ENCODE measurements at places on chromosomes 6 and 20.
A peak's percentile ranks its signal among the peaks of the same experiment; 100 is the strongest.

GRCh38 chr20:13929836-13930235 lies 60.6 kb downstream of the SEL1L2 start:
- no peak for DNase-seq

- no peak for DNase-seq
Measured at GRCh38 chr6:26604026-26604425, 7.3 kb downstream of the ABT1 start.

- DNase-seq = no peak
Measured at GRCh38 chr20:60125513-60125912, 167.3 kb downstream of the CDH26 start.

DNA sequence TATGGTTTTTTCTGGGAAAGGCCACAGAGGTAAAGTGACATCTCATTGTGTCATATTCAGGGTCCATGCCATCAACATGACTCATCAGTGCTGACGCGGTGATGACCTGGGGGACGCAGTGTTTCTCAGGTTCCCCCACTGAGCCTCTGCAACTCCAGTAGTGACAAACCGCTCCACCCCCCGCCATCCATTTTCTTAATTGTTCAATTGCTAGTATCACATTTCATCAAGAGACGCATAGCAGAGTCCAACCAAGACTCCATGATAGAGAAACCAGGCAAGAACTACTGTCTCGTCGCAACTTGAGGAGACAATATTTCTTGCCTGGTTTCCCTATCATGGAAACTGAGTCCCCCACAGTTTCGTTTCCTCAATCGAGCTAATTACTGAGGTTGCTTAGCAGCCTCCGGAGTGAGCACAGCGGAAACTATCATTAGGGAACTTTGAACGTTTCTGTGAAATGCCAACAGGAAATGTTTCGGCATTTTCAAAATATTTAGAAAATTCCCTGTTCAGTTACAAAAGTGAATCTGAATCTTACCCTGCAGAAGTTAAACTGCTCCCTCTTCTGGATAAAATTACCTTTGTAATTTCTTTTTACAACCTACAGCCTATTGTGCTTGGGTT lies 12.2 kb upstream of the SERPINB1 start:
- peak; percentile 73 for DNase-seq

GRCh38 chr6:12174878-12175277 lies 115.3 kb upstream of the EDN1 start:
- DNase-seq = no peak

GRCh38 chr6:65999288-65999791 lies 292.3 kb upstream of the EYS start:
- DNase-seq = no peak

DNA sequence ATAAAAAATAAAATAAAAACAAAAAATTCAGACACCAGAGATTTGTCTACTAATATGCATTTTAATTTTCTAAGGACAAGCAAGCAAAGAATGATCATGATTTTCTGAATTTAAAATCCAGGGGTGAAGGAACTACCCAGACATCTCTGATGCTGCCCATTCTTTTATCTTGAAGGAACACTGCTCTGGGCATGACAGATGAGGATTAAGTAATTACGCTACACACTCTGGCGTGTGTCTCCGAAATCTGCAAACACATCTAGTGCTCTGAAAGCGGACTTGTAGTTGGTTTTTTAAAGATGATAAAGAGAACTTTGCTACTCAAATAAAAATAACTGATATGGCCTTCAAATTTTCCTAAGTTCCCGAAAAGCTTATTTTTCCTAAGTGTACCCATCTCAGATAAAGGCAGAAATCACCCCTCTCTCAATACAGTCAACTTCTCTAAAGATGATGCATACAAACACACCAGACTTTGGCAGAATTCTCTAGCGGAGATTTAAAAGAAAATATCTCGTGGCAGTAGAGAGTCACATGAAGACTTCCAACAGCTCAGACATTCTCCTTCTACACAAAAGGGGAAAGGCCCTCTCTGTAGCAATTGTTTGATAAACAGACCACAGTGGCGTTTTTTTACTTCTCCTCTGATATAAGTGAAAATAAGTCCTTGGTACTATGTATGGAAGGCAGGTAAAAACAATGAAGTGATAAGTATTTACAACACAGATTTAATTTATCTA lies 133.8 kb downstream of the BACH2 start:
- no peak for DNase-seq

DNA sequence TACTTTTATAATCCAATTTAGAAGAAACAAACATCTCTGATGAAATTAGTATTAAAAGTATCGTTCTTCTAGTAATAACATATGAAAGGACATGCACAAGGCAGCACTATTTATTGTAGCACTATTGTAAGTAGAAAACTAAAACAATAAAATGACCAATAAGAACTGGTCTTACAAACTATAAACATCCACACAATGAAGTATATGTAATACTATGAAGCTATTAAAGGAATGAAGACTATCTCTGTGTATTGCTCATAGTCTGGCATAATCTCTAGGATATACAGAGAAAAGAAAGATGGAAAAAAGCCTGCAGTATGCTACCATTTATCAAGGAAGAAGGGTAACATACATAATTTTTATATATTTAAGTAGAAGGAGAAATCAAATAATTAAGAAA lies 16.7 kb downstream of the LCA5 start:
- no peak for DNase-seq

DNA sequence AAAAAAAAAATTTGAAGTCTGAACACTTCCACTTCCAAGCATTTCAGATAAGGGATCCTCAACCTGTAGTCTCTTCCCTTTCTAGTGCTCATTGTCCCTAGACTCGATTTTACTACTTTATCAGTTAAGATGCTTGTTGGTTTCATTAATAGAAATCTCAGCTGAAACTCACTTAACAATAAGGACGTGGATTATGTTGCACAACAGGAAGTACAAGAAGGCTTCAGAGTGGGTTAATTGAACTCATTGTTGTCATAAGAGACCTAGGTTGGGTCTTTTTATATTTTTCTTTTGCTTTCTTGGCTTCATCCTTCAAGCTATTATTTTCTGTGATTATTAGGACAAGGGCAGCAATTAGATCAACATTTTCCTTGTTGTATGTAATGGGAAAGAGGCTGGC lies 175.2 kb downstream of the CDKAL1 start:
- no peak for DNase-seq

DNA sequence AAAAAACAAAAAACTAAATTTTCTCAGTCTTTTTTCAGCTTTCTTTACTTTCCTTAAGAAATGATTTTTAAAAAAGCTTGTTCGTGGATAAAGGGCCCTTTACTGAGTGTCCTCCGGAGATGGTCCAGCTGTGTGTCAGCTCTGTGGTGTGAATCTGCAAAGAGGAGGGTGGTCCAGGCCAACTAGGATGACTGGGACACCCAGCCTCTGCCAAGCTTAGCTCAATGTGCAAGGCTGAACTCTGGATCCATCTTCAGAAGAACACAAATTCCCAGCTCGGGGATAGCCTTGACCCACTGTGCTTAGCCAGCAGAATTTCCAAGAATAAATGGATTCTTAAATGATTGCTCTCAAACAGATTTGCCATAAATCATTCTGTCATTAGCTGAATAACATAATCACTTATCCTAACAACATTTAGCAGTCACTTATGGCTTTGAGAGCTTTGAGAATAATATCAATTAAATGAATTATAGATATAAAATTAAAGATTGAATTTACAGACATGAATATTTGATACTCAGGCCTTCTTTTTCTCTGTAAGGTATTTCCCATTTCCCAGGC lies 14.2 kb upstream of the CALHM5 start:
- DNase-seq = no peak

DNA sequence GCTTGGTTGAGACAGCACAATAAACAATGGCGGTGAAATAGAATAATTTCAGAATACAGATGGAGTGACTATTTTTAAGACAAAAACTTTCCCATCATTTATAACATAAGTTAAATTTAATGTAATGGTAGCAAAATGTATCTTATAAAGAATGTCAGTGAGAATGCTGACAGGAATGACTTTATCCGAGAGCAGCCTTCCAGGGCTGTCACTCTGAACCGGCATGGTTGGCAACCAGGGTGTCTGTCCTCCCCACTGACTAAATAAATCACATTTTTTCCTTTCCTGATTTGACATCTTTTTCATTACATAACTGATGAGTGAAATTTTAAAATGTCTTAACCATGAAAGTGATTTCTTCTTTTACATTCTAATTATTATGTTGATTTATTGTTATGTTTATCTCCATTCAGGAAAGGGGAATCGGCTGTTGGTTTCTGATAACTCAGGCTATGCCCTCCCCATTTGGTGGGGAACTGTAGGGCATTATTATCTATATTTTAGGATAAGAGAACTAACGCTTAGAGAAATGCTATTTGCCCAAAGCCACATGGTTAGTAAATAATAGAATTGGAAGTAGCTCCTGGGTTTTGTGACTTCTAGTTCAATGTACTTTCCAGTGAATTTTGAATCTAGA lies 109.2 kb upstream of the OGFRL1 start:
- DNase-seq = no peak

GRCh38 chr6:7042056-7042653 lies 65.6 kb upstream of the RREB1 start:
- no peak for DNase-seq

- no peak for DNase-seq
Measured at GRCh38 chr6:31575952-31576685, 754 bp downstream of the TNF start.

- no peak for DNase-seq
Measured at GRCh38 chr6:20301256-20301655, 89.0 kb upstream of the MBOAT1 start.

GRCh38 chr6:46517202-46517601 lies 26.0 kb upstream of the RCAN2 start:
- no peak for DNase-seq

DNA sequence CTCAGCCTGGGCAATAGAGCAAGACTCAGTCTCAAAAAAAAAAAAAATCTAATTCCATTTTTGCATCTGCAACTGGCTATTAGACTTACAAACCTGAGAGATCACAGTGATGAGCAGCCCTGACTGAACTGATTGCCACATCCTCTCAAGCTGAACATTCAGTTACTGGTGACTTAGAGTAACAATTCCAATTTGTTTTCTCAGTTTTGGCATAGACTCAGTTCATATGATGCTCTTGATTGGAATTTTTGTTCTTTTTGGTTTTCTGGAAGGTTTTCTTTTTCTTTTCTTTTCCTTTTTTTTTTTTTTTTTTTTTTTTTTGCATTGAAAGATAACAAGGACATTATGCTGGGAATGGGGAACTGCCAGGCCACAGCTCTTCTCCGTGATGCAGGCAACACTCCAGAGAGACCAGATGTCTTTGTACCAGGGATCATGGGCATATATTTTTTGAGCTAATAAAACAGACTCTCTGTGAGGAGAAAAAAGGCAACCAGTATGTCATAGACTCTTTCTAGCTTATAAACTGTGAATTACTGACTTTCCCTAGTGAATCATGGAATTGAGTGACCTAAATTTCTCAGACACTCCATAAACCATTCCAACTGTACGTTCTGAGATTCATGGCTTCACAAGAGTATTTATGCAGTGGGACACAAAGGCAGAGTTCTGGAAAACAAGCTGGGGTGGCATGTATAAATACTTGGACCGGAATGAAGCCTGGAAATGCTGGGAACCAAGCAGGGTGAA lies 86.0 kb upstream of the SLC2A12 start:
- DNase-seq = no peak

GRCh38 chr20:11234608-11235007 lies 560.8 kb upstream of the JAG1 start:
- no peak for DNase-seq

GRCh38 chr20:41304002-41304401 lies 13.5 kb downstream of the ZHX3 start:
- no peak for DNase-seq

GRCh38 chr6:159376516-159377158 lies 207.4 kb downstream of the FNDC1 start:
- no peak for DNase-seq

DNA sequence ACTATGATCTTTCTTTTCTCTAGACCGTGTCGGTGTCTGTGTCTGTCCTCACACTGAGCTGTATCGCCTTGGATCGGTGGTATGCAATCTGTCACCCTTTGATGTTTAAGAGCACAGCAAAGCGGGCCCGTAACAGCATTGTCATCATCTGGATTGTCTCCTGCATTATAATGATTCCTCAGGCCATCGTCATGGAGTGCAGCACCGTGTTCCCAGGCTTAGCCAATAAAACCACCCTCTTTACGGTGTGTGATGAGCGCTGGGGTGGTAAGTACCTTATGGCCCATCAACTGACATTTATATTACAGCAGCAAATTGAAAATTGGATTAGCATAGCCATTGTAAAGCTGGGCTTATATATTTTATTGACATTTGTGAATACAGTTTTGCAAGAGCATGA lies 72.2 kb upstream of the GFRAL start:
- peak; percentile 24 for DNase-seq

Measured in ELF-1 (cell line).